Smooth muscle cell of trachea (primary cell): ENCODE measurements at places on chromosomes 11 and 22. TPM values are rescaled to one million over a fixed set of nuclear protein-coding genes. Genes with fewer than 3 reads are reported as not detected.

SERHL2 gene
- total RNA-seq = 8.8 and 10.3 TPM in 2 replicates

PATE4 gene
- total RNA-seq = not detected in 2 replicates

LAYN gene
- 48.9 and 93.9 TPM in 2 replicates for total RNA-seq

RFPL1 gene
- total RNA-seq = not detected in 2 replicates
